ENCODE measurements at places on chromosomes 1 and 21.
A peak's percentile ranks its signal among the peaks of the same experiment; 100 is the strongest.

GRCh38 chr1:206579747-206580437 is 32.4 kb downstream of the EIF2D start:
- DNase-seq = no peak

GRCh38 chr1:207937204-207937603 is 26.3 kb upstream of the CD34 start:
- no peak for DNase-seq

- DNase-seq = no peak
These were observed 10.0 kb downstream of the TP53BP2 start for GRCh38 chr1:223835754-223836153.

GRCh38 chr1:156048663-156049258 is 4.8 kb downstream of the UBQLN4 start:
- DNase-seq = no peak

GRCh38 chr1:162678439-162678838 is 46.2 kb downstream of the DDR2 start:
- no peak for DNase-seq

DNA sequence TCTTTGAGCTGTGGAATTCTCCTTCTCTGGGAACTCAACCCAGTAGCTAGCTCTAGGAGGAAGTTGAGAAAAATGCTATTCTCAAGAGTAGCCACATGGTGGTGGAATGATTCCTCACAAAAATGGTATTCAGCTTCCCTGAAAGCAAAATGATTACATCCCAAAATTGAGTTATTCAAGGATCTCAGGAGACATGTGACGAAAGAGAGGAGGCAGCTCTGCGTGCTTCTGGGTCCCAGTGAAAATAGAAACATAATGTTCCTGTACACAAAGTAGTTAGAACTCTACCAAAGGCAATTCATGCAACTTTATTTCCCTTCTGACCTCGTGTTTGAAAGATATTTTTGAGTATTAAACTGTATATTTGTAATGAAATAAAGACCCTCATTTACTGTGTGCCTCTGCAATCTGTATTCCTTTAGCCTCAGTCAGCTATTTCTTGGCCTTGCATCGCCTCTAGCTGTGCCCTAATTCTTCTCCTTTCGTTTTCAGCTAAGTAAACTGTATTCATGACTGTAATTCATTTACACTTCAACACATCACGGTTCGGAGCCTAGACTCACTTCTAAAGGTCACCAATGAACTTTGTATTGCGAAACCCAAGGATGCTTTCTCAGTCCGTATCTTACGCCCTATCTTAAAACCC is 167.3 kb downstream of the FASLG start:
- no peak for DNase-seq

DNA sequence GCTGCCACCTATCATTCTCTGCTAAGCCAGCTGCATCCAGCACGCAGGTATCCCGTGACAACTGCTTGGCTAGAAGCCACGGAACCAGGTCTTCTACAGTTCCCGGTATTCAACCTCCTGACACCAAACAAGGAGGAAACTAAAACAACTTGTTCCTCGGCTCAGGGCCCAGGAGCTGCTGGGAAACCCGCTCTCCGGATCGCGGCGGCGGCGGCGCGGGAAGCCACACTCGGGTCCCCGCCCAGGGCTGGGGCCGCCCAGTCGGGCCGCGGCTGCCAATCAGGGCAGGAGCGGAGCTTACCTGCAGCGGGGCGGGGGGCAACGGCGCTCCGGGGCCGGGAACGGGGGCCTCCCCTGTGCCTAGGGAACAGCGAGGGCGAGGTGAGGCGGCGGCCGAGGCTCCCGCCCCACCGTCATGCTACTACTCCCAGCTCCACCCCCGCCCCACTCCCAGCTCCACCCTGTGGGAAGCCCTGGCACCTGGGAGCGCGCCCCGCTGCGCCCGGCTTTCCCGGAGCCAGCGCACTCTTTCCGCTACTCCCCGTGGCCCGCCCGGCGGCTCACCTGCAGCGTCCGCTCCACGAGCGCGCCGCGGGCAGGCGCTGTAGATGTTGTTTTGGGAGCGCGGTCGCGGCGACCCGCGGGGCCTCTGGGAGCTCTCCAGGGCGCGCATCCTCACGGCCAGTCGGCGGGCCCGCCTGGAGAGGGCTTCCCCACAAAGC is 12.1 kb downstream of the IL24 start:
- DNase-seq = peak; percentile 58

GRCh38 chr1:20248971-20249612 is 41.6 kb upstream of the VWA5B1 start:
- DNase-seq = peak; percentile 32

GRCh38 chr21:16534408-16535101 is 804.8 kb downstream of the USP25 start:
- DNase-seq = no peak

- DNase-seq = no peak
These were observed 5.1 kb upstream of the TMCO4 start for GRCh38 chr1:19804831-19805251.

DNA sequence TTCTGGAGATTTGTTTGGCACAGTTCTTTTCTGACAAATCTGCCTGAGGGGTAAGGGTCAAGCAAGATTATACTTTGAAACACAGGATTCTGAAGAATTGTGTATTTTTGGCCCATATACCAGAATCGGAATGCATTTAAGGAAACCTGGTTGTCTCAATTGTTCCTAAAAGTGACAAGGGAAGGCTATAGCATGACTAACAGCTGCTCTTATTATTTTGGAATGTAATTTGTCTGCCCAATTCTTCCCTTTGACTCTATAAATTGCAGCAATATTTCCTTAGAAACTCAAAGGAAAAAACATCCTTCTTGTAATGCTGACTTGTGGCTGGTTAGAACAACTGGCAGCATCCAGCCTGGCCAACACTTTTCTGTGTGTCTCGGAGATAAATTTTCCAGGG is 15.8 kb upstream of the VCAM1 start:
- no peak for DNase-seq

- no peak for DNase-seq
These were observed 188.5 kb downstream of the PRDM2 start for GRCh38 chr1:13888351-13888986.
